Fibroblast of skin of abdomen (primary cell): ENCODE measurements at places on chromosomes 6 and 20.

GRCh38 chr6:1162367-1163275, 149.3 kb upstream of the FOXQ1 start:
- DNase-seq = no peak

DNA sequence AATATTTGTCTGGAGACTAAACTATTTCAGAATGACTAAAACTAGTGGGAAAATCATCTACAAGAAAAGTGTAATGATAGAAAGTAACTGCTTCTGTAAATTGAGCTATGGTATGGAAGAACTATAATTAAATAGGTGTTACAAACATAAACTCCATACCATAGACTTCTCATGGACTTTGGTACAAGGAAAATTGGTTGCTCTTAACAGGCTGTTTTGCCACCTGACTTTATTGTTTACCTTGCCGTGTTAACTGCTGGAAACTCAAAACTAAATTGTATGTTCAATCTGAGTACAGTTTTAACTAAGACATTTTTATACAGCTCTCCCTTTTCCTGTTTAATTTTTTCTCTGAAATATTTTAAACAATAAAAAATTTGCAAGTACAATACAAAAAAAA, 261.8 kb upstream of the POU3F2 start:
- DNase-seq = no peak

- DNase-seq = no peak
Observed at GRCh38 chr6:16241321-16241689, 2.9 kb downstream of the GMPR start.

DNA sequence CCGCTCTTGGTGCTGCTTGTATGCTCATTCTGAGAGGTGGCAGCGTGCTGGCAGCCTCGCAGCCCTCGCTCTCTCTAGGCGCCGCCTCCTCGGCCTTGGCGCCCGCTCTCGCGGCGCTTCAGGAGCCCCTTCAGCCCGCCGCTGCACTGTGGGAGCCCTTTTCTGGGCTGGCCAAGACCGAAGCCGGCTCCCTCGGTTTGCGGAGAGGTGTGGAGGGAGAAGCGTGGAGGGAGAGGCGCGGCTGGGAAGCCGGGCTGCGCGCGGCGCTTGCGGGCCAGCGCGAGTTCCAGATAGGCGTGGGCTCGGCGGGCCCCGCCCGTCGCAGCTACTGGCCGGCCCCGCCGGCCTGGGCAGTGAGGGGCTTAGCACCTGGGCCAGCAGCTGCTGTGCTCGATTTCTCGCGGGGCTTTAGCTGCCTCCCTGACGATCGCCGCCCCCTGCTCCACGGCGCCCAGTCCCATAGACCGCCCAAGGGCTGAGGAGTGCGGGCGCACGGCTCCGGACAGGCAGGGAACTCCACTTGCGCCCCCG, 19.5 kb upstream of the FAM8A1 start:
- DNase-seq = peak; percentile 49

DNA sequence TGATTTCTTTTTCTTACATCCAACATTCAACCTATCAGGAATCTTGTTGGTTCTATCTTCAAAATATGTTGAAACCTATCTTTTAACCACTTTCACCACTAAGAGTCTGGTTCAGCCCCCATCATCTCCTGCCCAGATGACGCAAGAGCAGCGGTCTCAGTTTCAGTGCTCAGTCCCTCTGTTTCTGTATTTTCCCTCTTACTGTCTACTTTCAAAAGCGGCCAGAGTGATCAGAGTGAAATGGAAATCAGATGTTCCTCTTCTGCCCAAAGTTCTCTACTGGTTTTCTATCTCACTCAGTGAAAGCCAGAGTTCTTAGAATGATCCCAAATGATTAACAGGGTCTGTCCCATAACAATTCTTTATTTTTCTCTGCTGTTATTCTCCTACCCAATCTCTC, 147.9 kb upstream of the PDE7B start:
- no peak for DNase-seq

DNA sequence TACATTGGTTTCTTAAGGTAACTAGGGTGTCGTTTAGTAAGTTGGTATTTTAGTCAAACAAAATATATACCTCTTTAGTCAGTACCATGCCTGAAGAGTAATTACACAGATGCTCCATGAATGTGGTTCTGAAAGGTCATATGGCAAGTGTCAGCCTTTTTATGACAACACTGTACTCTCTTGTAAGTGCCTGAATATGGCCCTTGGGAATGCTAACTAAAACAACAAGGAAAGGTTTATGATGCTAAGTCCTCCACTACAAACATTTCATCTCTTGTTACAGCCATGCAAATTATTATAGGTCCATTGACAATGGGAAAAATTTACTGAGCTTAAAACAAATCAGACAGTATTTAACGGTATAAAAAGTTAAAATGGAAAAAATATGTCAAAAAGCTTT, 39.0 kb upstream of the SUPT3H start:
- no peak for DNase-seq

- no peak for DNase-seq
Observed at GRCh38 chr6:11362564-11362963, 130.1 kb upstream of the NEDD9 start.

DNA sequence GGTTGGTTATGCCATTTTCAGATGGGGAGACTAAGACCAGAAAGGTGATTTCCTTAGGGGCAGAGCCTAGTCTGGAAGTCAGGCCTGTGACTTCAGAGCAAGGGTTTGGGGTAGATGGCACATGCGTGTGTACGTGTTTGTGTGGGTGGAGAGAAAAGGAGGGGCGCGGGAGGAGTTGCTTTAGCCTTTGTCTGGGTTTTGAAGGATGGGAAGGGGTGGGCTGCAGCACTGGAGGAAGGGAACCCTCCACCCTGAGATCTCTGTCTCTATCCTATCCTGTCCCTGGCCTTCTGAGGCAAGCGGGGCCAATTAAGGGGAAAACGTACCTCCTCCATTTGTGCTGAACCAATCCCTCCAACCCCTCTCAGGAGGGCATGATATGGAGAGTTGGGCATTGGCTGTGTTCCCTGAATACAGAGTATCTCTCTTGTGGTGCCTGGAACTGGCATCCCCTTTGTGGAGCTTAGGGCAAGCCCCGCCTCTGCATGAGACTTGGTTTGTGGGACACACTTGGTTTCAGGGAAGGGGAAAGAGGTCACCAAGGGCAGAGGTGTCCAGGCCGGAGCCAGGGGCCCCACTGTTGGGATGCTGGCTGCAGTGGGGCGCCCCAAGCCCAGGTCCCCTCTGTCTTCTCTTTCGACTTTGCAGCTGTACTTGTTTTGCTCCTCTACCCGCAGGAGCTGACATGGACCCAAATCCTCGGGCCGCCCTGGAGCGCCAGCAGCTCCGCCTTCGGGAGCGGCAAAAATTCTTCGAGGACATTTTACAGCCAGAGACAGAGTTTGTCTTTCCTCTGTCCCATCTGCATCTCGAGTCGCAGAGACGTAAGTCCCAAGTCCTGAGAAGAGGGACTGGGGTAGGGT, at the start of gene DBNDD2:
Gene DBNDD2 (plus strand): TSS at position 507 of the 863 bp plus-strand sequence. CDS start 179 bp downstream, at position 686.
- no peak for DNase-seq

- peak; percentile 41 for DNase-seq
Observed at GRCh38 chr6:145929037-145929633, 35.0 kb downstream of the SHPRH start.

DNA sequence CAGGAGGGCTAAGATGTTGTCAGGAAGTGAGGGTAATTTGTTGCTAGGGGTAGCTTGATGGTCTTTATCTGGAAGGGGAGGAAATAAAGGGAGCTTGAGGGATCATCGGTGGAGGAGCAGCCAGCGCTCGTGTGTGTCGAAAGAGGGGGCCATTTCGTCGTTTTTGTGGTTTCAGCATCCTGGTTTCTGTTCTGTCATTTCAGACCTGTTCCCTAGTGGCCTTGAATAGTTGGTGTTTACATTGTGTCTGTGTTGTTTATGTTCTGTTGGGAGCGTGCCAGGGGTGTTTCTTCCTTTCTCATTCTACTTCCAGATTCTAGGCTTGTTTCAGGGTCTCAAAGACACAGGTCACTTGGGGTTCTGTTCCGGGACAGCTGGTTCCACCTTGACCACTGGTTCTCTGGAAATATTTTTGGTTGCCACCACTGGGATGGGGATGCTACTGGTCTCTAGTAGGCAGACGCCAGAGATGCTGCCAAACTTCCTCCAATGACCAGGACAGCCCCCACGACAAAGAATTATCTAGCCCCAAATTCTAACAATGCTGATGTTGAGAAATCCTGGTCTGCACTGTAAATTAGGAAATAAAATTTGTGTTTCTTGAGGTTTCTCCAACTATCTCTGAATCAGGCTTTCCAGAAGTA, 113.9 kb upstream of the NAA20 start:
- DNase-seq = no peak

DNA sequence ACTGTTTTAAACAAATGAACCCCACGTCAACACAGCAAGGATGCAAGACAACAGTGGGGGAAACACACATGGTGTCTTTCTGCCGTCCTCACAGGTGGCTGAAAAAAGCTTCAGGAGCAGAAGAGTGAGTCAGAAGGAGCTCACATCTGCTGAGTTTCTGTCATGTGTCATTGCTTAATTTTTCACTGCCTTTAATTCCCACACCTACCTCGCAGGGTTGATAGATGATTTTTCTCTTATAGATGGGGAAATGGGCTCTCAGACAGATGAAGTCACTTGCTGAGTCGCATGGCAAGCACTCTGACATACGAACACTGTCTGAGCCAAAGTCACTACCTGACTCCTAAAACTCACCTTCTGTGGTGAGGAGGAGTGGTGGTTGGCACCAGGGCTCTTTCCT, 28.3 kb upstream of the CARMIL1 start:
- DNase-seq = peak; percentile 70

DNA sequence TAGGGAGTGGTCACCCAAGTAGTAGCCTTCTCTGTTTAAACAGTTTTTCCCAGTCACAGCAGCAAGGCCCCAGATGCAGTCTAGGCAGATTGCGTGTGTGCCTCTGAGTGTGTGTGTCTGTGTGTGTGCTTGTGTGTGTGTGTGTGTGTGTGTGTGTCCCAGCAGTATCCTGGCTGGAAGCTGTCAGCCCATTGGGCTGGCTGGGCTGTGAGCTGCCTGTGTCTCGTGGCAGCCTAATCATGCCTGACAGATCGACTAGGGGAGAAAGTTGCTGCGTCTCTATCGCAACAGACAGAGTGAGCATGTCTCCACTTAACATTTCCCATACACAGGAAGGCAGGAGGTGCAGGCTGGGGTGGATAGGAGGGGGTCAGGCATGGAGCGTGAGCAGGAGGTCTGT, 42.9 kb upstream of the LRFN2 start:
- peak; percentile 6 for DNase-seq

DNA sequence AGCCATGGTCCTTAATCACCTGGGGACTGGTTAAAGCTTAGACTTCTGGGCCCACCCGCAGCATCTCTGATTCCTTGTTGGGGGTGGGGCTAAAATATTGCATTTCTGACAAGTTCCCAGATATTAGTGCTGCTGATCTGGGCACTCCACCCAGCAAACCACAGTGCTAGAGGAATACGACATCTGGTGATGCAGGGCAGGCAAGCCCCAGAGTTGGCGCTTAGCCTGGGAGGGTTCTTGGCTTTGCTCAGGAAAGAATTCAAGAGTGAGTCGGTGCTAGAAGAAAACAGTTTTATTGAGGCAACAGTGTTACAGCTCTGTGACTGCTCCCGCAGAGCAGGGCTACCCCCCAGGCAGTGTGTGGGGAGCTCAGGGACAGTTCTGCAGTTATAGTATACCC, 210.7 kb downstream of the TFAP2C start:
- peak; percentile 8 for DNase-seq

GRCh38 chr6:37904590-37904989, 85.1 kb downstream of the ZFAND3 start:
- no peak for DNase-seq

DNA sequence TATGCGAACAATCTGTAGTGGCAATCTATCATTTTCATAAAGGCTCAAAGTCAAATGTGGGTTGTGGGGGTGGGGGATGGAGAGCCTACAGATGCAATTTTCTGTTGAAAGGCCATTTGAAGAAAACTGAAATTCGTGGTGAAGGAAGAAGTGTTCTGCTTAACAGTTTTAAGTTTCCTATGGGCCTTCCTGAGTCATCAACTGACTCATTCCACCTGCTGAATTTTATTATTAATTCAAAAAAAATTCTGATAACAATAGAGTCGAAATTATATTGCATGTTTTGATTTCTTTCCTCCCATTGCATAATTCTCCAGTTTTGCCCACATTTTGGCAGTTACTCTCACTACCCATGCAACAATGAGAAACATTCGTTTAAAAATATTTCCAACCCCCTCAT, 622.3 kb upstream of the ARID1B start:
- no peak for DNase-seq

DNA sequence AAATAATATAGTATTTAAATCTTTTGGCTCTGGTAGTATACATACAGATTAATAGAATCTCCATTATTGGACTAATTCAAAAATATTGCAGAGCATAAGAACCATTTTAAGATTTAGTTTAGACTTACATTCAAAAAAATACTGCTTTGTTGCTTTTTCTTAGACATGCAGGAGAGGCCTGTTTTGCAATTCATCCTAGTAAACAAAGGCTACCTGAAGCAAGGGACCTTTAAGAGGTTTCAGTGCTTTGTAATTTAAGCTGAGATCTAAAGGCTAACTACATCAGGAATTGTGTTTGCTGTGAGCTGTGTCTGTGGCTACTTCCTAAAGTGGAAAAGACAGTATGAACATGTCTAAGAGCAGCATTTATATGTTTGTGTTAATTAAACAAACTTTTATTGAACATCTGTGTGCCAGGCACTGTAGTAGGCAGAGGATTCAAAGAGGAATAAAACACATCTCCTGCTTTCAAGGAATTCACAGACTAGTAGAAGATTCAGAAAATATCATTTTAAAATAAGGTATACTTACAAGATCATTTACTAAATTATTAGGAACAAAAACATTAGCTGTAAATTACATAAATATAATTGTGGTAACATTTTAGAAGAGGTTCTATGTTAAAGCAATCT, 29.1 kb upstream of the CALHM6 start:
- DNase-seq = no peak

DNA sequence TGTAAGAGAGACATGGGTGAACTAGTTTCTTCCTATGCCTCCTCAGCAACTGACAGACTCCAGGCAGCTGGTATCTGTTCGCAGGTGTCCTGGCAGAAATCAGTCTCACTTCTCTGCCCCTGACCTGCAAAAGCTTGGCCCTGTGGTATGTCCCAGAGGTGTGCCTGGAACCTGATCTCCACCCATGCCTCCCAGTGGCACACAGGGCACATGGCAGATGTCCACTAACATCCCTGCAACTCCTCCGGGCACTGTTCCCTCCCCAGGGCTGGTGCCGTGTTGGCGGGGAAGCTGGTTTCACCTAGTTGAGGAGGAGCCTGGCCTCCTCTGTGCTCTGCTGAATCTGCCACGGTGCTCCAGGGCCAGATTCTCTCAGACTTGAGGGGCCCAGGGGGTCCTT, 123.3 kb upstream of the GGTLC1 start:
- DNase-seq = no peak

DNA sequence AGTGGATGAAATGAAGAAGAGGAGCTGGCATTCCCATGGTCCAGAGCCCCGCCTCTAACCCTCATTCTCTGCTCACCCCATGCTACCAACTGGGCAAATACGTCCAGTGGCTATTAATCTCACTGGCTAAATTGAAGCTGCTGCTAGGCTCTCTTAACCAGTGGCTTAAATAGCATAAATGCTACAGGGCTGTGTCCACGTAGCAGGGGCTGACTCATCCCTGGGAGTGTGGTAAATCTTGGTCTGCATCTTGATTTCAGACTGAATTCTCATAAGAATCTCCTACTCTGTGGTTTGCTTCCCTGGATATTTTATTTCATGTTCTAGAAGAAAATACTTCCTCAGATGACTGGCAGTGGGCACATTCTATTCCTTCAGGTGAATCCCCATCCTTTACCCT, 193.1 kb upstream of the ARG1 start:
- peak; percentile 80 for DNase-seq
